HCT116 (cell line): ENCODE measurements at places on chromosomes 4 and X.

DNA sequence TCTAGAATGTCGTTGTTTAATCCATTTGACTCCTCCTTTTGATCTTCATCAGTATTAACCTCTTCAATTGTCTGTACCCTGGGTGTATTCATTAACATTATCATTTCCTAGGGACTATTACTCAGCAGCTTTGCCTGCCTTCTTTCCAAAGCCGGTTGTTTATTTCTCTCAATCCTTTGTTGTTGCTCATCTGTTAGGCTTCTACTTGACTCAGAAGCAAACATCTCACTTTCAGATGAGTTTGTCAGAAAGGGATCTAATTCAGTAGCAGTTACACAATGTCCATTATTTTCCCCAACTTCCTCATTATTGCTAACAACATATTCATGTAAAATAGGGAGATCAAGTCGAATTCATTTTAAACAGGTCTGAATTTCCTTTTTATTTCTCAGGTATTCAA is 22.1 kb upstream of the HSD17B10 start:
- DNase-seq = no peak

GRCh38 chrX:281166-281999 is at the start of gene PLCXD1:
PLCXD1 (plus strand) TSS chrX:281381; CDS start chrX:284188, 2,807 bp downstream.
- DNase-seq = no peak

- no peak for DNase-seq
Measured at GRCh38 chrX:42739741-42740140, 38.2 kb downstream of the PPP1R2C start.

DNA sequence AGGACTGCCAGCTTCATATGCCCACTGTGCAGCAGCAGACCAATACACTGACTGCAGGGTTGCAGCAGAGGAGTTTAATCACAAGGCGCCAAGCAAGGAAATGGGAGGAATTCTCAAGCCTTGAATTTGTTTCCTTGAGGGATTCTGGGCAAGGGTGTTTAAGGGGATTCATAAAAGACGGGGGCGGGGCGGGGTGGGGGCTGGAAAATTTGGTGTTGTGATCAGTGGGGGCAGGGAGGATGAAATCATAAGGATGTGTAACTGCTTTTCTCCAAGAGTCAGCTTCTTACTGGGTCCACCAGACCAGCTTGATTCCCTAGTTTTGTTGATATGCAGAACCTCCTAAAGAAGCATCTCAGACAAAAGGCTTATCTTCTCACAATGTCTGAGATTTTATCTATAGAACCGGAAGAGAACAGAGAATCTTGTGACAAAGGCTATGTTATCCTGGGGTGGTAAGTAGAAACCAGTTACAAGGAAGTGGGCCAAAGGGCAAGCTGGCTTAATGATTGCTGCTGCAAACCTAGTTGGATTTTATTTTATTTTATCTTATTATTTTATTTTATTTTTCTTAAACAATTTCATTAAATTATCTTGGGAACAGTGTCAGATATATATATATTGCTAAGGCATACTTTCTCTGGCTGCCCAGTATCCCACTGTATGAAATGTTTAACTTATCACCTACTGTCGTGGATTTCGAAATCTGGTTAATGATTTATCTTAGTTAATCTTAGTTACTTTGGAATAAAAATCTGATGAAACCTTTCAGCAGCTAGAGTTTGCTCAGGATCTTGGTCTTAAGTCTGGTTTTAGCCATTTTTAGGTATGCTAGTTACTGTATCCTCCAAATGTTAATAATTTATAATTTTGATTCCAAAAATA is 276.4 kb downstream of the RPA4 start:
- DNase-seq = no peak

DNA sequence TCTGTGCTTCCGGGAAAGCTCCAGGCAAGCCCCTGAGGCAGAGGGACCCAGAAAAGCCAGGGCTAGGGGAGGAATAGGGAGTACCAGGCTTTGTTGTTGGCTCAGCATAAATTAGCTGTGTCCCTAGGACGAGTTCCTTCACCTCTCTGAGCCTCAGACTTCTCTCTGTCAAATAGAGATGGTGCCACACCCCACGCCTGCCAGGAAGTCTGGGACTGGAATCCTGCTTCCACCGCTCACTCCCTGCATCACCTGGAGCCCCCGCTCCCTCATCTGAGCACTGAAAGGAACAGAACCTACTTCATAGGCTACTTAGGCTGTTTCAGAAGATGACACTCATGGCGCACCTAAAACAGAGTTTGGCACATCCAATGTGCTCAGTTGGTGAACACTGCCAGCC is 8.1 kb upstream of the JAKMIP1 start:
- DNase-seq = no peak

GRCh38 chr4:83356899-83357661 is 22.4 kb upstream of the HPSE start:
- peak; percentile 48 for DNase-seq

DNA sequence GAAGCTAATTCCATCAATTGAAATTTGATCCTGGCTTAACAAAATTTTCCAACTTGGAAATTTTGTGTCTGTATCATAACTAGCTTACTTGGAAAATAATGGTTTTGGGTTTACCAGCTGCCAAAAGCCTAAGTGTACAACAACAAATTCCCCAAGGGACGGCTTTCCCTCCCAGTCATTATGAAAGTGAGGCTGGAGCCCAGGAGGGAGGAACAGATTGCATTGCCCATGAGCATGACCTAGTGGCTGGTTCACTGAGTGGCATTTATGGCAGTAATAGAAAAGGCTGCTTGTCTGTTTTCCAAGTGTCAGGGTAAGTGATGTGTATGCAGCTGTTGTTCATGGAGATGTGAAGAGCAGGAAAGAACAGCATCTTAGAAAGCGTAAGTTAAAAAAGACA is 70.8 kb upstream of the HHIP start:
- no peak for DNase-seq

DNA sequence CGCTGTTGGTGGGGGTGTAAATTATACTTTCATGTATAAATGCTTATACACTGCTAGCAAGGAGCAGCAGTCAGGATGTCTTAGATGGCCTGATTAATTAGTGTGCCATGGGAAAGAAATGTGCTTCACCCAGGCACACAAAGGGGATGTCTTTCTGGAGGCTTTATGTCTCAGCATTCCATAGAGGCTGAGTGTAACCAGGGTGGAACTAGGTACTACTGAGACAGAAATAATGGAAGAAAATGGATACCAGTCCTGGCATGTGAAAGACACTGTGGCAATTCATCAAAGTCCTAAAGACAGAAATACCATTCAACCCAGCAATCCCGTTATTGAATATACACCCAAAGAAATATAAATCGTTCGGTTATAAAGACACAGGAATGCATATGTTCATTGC is 52.5 kb downstream of the PF4 start:
- DNase-seq = no peak

- DNase-seq = no peak
Measured at GRCh38 chr4:110510277-110510676, 34.3 kb downstream of the ENPEP start.

- no peak for DNase-seq
Measured at GRCh38 chr4:93183576-93183975, 645.0 kb upstream of the ATOH1 start.

GRCh38 chr4:86971355-86971683 is 36.5 kb downstream of the AFF1 start:
- no peak for DNase-seq

DNA sequence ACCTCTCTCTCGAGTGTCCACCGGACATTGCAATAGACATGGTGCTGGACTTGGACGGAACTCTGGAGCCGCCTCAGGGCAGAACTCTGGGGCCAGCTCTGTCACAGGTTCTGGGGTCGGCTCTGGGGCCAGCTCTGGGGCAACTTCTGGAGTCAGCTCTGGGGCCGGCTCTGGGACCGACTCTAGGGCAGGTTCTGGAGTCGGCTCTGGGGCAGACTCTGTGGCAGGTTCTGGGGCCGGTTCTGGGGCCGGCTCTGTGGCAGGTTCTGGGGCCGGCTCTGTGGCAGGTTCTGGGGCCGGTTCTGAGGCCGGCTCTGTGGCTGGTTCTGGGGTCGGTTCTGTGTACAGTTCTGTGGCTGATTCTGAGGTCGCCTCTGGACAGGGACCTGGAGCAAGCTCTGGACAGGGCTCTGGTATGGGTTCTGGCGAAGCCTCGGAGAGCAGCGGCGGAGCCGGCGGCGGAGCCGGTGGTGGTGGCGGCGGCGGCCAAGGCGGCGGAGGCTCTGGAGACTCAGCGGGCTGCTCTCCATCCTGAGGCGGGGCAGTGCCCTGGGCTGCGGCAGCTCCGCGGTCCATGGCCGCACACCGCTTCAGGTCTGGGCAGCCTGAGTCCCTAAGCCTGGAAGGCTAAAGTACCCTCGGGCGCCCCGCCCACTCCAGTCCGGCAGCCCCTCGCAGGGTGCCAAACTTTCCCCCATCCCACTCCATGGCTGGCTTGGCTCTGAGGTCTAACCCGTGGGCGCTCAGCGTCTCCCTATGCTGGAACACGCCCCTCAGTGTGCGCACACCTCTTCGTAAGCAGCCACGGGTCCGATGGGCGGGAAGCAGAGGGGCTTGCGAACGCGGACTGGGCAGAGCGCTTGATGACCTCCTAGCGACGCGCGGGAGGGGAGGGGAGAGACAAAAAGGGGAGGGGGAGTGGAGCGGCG is at the start of gene DGKK:
DGKK (minus strand) TSS at position 723 of the 929 bp plus-strand sequence; CDS start at position 576, 147 bp downstream.
- DNase-seq = no peak

DNA sequence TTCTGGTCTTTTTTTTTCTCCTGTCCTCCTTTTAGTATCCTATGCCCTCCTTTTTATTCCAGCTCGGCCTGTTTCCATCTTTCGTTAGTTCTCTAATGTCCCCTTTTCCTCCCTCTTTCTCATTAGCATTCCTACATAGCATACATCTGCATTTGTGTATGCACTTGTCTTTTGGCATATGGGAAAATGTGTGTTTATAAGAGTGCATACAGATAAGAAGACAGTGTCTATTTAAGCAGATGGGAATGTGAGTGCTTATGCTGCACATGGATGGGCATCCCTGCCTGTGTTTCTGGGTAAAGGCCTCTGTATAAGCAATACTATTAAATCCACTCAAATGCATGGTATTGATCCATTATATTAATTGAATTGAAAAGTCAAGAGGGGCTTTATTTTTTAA is 7.5 kb upstream of the GABRA2 start:
- DNase-seq = no peak

DNA sequence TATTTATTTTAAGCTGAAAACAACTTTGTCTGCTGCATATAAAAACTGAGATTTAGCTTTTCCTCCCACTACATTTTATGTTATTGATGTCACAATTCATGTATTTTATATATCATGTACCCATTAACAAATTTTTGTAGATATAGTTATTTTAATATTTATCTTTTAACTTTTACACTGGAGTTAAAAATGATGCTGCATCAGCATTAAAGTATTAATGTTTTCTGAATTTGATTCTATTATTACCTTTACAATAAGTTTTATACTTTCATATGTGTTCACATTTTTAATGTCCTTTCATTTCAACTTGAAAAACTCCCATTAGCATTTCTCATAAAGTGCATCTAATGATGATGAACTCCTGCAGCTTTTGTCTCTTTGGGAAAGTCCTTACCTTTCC is 72.2 kb downstream of the CWH43 start:
- no peak for DNase-seq

- no peak for DNase-seq
Measured at GRCh38 chr4:188012426-188012945, 16.9 kb downstream of the ZFP42 start.

GRCh38 chr4:18292411-18292810 is 270.9 kb upstream of the LCORL start:
- no peak for DNase-seq

DNA sequence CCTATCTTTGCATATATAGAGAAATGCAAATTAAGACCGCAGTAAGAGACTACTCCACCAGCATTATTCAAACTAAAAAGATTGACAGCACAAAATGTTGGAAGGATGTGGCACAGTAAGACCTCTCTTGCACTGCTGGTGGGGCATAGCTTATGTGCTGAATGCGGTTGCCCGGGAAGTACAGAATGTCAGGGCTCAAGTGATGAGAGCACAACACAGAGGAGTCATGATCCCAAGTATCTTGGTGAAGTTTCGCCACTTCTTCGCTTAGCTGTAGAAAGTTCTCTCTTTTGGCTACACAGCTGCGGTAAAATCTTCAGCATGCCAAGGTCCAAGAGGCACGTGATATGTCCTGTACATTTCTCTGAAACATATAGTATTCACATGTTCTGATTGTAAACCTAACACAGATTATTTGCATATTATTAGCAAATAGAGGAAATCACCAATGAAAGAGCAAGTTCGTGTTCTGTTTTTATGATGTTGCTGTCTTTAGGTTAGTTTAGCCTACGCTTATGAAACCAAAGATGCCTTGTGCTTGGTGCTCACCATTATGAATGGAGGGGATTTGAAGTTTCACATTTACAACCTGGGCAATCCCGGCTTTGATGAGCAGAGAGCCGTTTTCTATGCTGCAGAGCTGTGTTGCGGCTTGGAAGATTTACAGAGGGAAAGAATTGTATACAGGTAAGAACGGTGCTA is 55.0 kb downstream of the HTT-AS start:
- no peak for DNase-seq

- no peak for DNase-seq
Measured at GRCh38 chrX:85113746-85114145, 110.1 kb downstream of the APOOL start.

- DNase-seq = no peak
Measured at GRCh38 chr4:24405341-24405740, 179.0 kb downstream of the DHX15 start.

- DNase-seq = no peak
Measured at GRCh38 chr4:148542922-148543623, 100.9 kb upstream of the NR3C2 start.

GRCh38 chr4:152696764-152697261 is 17.0 kb upstream of the TMEM154 start:
- peak; percentile 54 for DNase-seq

DNA sequence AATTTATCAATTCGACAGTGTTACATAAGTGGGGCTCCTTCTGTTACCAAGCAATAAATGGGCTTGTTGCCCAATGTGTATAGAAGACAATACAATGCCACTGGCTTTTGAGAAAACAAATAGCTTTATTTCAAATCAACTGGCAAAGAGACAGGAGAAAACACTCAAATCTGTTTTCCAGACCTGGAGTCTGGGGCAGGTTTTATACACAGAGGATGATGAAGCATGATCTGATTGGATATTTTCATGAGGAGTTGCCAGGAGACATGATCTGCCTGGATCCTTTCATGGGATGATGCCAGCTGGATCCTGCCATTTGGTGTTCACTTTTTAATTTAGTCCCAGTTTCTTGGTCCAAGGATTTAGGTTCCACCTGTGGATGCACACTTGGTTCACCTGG is 287.9 kb downstream of the CXXC4 start:
- no peak for DNase-seq

DNA sequence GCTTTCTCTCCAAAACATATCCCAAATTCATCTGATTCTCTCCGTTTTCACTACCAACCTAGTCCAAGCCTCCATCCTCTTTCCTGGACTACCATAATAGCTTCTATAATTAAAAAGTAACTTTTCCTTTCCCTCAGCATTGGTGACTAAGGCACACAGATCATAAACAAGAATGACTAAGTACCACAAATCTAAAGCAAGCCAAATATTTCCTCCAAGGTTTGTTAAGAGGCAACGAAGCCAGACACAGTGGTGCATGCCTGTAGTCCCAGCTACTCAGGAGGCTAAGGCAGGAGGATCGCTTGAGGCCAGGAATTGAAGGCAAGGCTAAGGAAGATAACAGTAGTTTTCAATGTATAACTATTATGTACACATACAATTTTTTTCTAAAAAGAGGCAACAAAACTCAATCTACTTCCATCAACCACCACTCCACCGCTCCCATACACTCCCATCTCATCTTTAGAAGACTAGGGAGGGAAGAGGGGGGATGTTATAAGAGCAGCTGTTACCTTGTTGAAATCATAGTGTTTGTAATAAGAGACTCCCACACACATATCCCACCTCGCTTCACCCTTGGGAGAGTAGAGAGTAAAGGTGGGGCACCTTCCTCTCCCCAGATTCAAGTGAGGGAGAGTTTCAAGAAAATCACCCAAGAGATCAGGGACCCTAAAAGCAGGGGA is 4.2 kb upstream of the JCHAIN start:
- DNase-seq = no peak

- no peak for DNase-seq
Measured at GRCh38 chrX:725971-726370, 95.4 kb downstream of the SHOX start.
